ENCODE measurements at places on chromosomes 2 and 18.

DNA sequence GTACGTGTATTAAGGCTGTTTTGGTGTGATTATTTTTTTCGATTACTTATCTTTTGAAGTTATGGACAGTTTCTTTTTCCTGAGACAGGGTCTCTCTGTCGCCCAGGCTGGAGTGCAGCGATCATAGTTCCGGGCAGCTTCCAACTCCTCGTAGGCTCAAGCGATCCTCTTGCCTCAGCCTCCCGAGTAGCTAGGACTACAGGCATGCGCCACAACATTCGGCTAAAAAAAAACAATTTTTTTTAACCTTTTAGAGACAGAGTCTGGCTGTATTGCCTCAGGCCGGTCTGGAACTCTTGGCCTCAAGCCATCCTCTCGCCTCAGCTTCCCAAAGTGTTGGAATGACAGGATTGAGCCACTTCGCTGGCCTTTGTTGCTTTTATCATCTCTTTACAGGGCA lies 945 bp downstream of the HAT1 start:
- DNase-seq = no peak

GRCh38 chr2:144770616-144771230 lies 250.8 kb upstream of the ZEB2 start:
- no peak for DNase-seq

DNA sequence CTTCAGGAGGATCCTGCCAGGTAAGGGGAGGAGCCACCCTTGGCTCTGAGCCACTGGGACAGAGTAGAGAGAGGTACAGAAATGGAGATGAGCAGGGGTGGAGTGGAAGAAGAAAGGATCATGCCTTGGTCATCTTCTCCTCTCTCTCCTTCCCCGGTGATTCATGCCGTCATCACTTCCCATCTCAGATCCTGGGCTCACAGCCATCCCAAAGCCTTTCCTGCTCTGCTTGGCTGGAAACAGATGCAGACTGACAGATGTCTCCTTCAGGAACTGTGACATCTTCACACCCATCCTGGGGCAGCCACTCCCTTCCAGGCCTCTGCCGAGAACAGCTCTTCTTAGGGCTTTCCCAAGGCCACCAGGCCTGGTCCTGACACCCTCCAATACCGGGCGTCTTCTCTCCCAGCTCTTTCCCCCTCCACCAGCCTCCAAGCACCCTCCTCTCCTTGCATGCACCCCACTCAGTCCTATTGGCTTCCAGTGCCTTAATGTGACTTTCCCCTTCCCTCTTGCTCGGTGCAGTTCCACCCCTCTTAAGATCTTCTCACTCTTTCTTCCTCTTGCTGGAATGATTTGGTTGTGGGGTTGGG lies 58.3 kb upstream of the TNP1 start:
- peak; percentile 49 for DNase-seq

DNA sequence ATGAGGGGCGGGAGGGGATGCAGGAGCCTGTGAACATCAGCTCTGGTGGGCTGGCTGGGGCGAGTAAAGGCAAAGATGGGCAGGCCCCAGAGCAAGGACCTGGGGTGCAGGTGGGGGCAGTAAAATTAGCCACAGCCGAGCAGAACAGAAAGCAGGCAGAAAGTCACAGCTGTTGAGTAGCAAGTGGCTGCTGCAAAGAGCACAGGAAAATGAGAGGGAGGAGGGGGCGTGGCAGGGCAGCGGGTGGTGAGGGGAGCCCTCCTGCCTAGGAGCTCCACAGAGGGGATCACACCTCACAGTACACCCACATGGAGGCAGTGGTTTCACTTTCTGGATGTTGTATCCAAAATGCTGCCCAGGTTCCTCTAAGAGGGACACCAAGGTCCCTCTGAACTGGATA lies 79.6 kb downstream of the LBH start:
- DNase-seq = no peak

GRCh38 chr18:12029786-12030584 lies 48.7 kb downstream of the IMPA2 start:
- DNase-seq = no peak

All from skeletal muscle cell (primary cell).